Stimulated activated CD8-positive, alpha-beta memory T cell treated with anti-CD3 and anti-CD28 coated beads, Interleukin-7, amount 100 ng/mL, for 4 hours (primary cell): ENCODE measurements at places on chromosomes 1 and 21.

DNA sequence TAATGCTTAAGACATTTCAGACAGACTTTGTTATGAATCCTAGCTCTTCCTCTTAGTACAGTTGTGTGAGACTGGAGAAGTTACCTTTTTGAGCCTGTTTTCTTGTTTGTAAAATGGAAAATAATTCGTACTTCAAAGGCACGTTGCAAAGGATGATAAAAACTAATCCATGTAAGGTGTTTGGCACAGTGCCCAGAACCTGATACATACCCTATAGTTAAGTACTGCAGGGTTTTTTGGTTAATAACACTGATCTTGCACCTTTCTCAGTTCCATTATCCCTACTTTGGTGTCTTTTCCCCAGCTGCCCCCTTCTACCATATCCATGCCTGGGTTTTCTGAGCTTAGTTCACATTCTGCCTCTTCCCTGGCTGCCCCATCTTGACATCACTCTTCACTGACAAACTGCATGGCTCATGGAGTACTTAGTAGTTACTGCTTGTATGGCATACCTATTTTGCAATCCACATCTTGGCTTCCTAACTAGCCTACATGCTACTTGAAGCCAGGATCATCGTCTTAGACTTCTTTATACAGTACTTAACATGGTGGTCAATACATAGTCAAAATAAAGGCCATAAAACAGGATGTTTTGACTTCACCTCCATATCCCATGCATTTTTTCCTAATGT, 10.1 kb downstream of the CCDC185 start:
- no peak for DNase-seq

- DNase-seq, result no peak
These were observed 637.3 kb downstream of the MATN1 start for GRCh38 chr1:30085811-30086770.

DNA sequence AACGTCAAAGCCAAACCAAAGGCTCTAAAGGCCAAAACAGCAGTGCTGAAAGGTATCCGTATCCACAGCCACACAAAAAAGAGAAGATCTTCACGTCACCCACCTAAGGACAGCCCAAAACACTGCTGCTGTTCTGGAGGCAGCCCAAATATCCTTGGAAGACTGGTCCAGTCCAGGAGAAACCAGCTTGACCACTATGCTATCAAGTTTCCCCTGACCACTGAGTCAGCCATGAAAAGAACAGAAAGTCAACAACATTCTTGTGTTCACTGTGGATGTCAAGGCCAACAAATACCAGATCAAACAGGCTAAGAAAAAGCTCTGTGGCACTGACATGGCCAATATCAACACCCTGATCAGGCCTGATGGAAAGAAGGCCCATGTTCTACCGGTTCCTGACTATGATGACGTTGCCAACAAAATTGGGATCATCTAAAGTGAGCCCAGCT, 32.1 kb downstream of the ARID4B start:
- DNase-seq, result no peak

- no peak for DNase-seq
These were observed 63.7 kb downstream of the PTGS2 start for GRCh38 chr1:186616511-186616910.

- DNase-seq, result no peak
These were observed 10.8 kb downstream of the TRIM45 start for GRCh38 chr1:117110774-117111173.

- DNase-seq, result no peak
These were observed 723.5 kb downstream of the LTN1 start for GRCh38 chr21:28269173-28269572.

- no peak for DNase-seq
These were observed 68.4 kb downstream of the TLR5 start for GRCh38 chr1:223074445-223075300.

GRCh38 chr1:224564454-224565084, 51.5 kb upstream of the CNIH3 start:
- DNase-seq, result no peak

DNA sequence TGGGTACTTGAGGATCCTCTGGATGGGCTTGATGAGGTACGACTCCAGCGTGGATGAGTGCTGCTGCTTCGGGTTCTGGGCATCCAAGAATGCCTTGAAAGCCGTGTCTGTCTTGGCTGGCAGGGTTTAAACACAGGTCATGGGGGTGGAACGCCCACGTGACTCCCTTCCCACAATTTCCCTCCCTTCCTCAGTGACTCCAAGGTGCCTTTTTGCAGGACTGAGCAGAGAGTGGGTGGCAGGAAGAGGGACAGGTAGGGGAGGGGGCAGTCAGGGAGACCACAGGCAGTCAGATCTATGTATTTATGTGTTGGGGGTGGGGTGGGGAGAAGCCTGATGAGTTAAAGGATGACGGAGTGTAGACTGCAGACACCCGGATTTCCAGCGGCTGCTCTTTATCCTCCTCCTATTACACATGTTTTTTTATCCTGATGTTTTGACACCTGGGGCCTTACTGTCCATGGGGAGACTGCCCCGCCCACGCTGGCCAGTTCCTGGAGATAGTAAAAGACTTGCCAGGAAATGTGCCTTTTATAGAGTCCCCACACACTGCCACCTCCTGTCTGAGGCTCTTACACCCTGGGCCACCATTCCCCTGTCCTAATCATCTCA, 103.2 kb upstream of the KRTAP19-8 start:
- no peak for DNase-seq

DNA sequence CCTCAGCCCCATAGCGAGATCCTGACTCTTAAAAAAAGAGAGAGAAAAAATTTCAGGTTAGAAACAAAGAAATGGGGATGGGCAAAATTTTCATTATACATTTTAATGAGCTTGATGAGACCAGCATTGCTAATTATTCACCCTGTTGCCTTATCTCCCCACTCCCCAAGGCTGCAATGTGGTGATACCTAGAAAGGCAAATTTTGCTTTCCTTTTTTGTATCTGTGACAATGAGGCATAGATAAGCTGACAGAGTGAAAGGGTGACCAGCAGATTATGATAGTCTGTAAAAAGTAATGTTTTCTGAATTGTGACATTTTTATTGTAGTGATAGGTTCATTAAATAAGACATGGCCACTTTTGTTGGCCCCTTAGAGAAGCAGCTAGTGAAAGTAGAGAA, 12.9 kb downstream of the SRRM1 start:
- DNase-seq, result no peak

DNA sequence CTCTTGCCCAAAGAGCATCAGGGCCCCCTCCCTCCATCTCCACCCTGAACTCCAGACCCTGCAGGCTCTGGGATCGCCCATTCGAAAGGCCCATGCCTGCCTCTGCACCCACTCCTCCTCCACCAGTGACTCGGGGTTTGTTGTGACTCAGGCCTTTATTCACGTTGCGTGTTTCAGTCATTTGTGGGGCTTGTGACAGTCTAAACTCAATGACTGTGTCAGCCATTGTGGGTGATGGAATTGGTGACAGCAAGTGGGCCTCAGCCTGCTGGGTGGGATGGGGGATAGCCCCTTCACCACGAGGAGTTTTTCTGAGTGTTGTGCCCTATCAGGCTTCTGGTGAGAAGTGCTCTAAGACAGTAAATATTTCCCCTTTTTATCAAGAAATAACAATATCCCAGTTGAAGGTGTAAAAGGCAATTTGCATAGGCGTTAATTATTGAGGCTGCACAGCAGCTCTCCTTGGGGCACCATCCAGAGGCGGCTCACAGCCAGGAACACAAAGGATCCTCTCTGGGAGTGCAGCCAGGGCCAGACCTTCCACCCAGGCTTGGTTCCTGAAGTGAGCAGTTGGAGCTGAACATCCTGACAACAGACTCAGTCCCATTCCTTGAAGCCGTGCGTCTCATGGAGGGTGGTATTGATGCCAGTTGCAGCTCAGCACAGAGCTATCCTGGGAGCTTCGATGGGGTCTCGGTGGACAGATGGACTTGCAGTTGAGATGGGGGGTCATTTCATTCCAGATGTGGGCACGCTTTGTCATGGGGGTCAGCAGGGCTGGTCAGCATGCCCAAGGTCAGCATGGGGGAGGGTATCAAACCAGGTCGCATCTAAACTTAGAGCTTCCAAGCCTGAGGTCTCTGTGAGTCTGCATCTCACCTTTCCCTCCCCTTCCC, 135.6 kb upstream of the CACNA1E start:
- DNase-seq, result no peak

- DNase-seq, result no peak
These were observed 685 bp upstream of the DDI2 start for GRCh38 chr1:15616373-15617172.

DNA sequence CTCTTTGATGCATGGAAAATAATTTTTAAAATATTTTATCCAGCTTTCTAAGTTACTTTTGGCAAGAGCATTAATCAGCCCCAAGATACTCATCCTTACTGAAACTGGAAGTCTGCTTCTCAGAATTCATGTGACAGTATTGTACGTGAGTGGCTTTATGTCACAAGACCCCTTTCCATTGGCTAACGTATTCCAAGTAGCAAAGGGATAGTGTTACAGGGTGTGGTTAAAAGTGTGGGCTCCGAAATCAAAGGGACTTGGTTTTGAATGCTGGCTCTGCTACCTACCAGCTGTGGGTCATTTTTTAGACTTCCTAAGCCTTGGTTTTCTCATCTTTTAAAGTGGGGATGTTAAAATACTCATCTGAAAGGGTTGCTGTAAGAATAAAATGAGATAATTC, 91.7 kb downstream of the RHOU start:
- no peak for DNase-seq

DNA sequence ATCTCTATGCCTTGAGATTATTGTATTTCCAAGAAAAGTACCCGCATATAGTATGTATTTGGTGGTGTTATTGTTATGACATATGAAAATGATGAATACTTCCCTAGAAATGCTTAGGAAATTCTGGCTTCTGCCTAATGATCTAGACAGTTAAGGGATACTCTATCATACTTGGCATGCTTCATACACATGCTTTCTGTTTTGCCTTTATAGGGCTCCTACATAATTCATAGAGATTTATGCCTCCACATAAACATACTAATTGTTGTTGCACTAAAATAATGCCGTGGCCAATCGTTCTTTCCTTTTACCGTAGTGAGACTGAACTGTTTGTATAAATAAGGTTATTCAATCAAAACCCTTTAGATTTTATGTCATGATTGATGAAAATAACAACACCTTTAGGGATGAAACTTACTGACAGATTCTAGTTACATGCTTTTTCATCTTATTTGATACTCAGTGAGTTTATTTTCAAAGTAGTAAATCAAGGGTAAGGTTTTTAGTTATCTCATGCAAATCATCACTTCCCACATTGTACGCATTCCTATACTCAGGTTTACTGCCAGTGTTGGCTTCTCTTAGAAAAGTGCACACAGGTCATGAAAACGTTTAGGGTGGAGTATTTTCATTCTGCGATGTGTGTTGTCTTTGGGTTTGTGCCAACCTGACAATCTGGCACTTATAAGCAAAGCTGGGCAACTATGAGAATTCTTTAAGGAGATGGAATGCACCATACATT, 40.5 kb upstream of the SCYL3 start:
- no peak for DNase-seq

- DNase-seq, result no peak
These were observed 78.3 kb downstream of the ADAMTS1 start for GRCh38 chr21:26766826-26767325.

DNA sequence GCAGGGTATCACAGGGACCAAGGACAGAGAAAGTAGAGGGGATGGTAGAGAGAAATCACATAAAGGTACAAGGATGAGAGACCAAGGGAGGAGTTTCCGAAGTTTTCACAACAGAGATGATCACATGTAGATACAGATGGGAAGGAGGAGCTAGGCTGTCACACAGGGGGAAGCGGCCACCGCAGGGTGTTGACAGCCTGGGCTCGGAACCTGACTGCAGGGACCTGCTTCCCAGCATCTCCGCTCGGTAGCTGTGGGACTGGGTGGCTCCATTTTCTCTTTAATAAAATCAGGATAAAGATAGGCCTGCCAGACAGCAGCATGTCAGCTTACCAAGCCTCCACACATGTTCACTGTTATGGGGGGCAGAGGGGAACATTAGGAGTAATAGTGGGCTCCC, 32.3 kb downstream of the CDCA8 start:
- DNase-seq, result no peak

GRCh38 chr21:43981871-43982210, 30.3 kb upstream of the TRAPPC10 start:
- DNase-seq, result no peak

- DNase-seq, result no peak
These were observed 904 bp upstream of the RPL22 start for GRCh38 chr1:6200188-6200809.

GRCh38 chr1:229132706-229133105, 138.2 kb upstream of the RAB4A start:
- DNase-seq, result no peak

GRCh38 chr1:206847337-206847834, 18.0 kb upstream of the IL20 start:
- DNase-seq, result no peak

- DNase-seq, result no peak
These were observed 15.7 kb downstream of the TMEM81 start for GRCh38 chr1:205068457-205069040.

DNA sequence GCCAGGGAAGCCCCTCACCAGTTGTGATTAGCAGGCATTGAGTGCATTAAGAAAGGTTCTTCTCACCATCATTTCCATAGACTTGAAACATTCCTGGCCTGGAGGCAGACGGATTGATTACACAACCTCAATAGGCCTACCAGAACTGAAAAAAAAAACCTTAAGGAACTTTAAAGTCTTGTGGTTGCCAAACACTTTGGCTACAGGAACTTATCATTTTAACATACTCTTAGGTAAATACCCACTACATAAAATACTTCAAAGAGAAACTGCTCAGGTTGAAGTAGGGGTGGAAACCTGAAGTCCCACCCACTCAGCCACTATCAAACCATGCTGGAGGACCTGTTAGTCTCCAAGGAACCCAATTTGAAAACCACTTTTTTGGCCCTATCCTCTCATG, 22.4 kb upstream of the HMGB4 start:
- no peak for DNase-seq

- no peak for DNase-seq
These were observed 28.1 kb downstream of the SLC5A9 start for GRCh38 chr1:48250572-48250971.

DNA sequence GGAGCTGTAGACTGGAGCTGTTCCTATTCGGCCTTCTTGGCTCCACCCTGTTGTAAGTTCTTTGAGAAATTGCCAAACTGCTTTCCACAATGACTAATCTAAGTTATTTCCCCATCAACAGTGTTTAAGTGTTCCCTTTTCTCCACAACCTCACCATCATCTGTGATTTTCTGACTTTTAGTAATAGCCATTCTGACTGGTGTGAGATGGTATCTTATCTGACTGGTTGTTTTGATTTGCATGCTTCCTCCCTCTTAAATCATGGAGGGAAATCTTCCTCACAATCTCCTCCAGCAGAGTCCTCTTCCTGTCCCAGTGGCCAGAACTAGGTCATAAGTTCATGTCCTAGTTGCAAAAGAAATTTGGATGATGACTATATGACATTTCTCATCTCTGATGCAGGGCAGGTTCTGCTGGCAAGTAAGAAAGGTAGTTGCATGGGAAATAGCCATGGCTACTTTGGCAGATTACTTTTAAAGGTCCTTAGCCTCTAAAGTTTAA, 294.0 kb downstream of the LRRC40 start:
- no peak for DNase-seq

DNA sequence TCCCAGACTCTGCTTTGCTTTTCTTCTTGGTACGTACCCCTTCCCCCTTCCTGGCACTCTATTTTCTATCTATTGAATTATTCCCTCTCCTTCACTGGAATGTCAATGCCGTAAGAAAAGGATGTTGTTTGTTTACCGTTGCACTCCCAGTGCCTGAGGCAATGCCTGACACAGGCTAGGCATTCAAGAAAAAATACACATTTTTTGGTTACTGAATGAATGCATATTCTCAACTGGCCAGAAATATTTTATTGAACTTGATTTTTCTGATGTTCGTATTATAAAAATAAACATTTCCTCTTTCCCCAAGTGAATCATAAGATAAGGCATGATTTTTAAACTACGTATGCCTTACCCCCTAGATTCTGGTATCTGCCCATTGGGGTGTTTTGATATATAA, 41.2 kb downstream of the GNG12 start:
- DNase-seq, result no peak

- no peak for DNase-seq
These were observed at the start of gene DIRAS3 for GRCh38 chr1:68049941-68050878. Gene DIRAS3 (minus strand): TSS chr1:68050627. CDS start chr1:68047297, 3,330 bp downstream.
